ENCODE measurements at places on chromosomes 4 and X.

GRCh38 chr4:169440446-169440845, 169.7 kb upstream of the SH3RF1 start:
- DNase-seq, result peak; percentile 73

GRCh38 chrX:149456476-149457245, 48.4 kb downstream of the IDS start:
- no peak for DNase-seq

DNA sequence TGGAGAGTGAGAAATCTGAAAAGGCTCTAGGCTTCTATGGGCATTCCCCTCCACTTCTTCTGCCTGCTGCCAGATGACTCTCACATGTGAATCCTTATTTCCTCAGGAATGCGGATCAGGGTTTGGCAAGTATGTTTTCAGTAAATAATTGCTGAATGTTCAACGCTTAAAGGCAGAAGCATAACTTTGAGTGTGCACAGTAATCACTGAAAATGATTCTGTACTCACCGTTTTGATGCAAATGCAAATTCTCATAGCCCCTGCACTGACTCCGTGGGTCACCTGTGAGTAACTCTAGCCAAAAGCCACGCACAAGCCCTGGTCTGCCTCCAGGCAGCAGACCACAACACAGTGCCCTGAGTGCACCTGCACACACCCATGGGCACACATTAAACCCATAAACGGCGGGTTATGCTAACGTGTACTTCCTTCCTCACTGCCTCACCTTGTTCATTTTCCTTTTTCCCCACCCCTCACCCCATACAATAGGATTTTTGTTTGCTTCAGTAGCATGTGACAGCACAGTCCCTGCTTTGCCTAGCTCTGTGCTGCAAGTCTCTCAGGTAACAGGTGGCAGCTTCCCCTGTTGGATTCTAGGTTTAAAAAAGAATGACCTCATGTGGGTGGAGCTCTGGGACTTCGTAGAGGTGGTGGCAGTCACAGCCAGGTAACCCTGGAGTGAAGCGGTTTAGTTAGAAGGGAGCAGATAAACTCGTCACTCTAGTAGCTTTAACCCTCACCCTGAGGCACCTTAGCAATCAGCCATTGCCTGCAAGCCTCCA, at the start of gene ARHGEF38:
Gene ARHGEF38 (plus strand): TSS at position 656 of the 782 bp plus-strand sequence. CDS start 146 bp downstream, outside the sequence.
- DNase-seq, result peak; percentile 95

DNA sequence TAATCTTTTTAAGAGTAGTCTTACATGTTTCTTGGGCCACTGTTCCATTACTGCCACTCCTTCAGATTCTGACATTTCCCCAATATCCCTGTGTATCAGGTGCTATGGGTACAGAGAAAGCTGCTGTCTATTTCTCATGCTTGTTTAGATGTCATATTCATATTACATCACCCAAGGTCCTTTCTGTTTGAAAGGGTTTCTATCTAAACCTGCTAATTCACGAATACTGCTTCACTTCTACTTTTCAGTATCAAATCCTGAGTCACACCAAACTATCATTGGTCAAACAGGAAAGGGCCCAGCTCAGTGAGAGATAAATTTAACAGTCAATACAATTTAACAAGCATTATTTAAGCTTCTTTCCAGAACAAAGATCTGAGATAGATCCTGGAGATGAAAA, 241.4 kb downstream of the UGT8 start:
- no peak for DNase-seq

- no peak for DNase-seq
These were observed 120.9 kb downstream of the IL15 start for GRCh38 chr4:141757287-141757686.

DNA sequence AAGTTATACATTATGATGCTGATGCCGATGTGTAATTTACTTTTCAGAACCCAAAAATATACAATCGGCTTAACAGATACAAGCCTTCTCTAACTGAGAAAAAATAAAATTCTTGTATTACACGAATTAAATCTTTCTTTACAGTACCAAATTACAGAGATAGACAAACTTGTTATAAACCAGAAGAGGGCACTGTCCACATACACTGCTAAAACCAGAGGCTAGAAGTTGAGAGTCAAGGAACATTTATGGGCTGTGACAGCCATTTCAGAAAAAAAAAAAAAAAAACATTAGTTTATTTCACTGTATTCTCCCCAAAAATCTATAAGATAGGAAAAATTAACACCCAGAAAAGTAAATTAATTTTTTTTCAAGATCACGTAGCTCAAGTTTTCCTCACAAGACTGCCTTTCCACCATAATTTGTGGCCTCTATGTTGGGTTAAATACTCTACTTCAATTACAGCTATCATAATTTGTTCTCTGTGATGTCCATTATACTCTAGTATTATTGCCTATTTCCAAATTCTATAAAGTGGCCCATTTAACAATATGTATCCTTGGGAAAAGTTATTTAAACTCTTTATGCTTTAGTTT, 12.0 kb downstream of the EREG start:
- peak; percentile 71 for DNase-seq

DNA sequence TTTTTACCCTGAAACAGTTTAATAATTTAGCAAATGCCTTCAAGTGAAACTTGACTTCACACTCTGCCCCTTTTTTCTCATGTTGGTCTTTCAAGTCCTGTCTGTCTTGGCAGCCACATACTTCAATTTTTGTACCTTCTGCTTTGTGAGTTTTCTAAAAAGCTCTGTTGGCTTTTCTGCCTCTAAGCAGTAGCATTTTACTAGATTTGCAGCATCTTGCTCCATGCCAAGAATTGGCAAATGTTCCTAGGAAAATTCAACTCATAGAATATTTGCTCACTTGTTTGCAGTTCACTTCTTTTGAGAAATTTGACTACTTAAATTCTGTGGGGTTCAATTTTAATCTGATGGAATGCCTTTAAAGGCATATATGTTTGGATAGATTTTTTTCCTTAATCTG, 59.2 kb downstream of the FAM47A start:
- DNase-seq, result no peak

GRCh38 chrX:96224279-96224678, 460.4 kb upstream of the DIAPH2 start:
- no peak for DNase-seq

DNA sequence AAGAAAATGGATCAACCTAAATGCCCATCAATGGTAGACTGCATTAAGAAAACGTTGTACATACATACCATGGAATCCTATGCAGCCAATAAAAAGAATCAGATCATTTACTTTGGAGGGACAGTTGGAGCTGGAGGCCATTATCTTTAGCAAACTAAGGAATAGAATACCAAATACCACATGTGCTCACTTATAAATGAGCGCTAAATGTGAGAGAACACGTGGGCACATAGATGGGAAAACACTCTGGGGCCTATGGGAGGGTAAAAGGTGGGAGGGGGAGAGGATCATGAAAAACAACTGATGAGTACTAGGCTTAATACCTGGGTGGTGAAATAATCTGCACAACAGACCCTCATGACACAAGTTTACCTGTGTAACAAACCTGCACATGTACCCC, 1729.9 kb upstream of the PCDH10 start:
- DNase-seq, result no peak
